ENCODE measurements at places on chromosomes 11 and 22.

DNA sequence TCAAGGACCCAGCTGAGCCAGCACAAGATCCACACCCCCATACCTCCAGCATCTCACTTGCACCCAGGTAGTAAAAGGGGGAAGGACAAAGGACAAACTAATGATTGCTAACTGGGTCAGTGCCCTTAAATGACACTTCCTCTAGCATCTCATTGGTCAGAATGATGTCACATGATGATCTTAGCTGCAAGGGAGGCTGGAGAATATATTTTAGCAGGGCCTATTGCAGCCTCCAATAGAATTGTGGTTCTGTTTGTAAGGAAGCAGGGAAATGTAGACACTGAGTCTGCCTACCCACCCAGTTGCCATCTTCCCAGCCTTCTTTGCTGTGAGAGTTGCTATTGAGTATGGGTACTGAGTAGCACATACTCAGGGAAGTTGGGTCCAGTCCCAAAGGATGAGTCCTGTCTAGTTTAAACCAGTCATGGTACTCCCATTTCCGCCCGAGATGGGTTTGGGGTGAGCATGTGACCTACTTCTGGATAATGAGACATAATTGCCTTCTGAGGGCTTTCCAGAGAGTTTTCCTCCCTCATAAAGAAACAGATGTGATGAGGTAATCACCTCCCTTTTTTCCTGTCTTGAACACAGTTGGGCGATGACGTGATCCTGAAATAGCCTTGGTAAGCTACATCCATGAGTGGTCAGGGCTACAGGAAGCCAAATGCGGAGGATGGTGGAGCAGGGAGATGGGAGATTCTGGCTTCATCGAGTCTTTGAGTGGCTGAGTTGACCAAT, 5.5 kb upstream of the DNAL4 start:
- no peak for DNase-seq
- no peak overlapping the region for H3K27ac ChIP-seq
- H3K4me3 ChIP-seq, result no peak overlapping the region
- no peaks in the 10 kb centered on the region for H3K4me1 ChIP-seq
- H3K36me3 ChIP-seq, result no peaks in the 10 kb centered on the region

DNA sequence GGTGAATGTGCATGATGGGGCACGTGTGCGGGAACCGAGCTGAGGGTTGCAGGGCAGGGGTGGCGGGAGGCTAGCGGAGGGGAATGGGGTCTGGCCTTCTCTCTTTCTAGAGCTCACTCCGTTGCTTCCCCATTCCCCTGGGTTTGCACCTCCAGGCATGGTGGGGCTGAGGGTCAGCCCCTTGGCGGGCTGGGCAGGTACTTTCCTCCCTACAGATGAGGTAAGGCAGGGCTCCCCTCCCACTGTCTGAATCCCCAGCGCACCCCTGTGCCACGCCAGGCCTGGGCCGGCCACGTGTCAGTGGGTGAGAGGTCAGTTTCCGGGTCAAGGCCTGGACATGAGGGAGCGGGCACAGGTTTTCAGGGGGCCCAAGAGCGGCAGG, 8.9 kb downstream of the SUSD2 start:
- no peaks in the 10 kb centered on the region for H3K36me3 ChIP-seq
- H3K4me3 ChIP-seq, result no peak overlapping the region
- no peak overlapping the region for H3K27ac ChIP-seq
- peaks cover 7% of the 10 kb centered on the region for H3K4me1 ChIP-seq

DNA sequence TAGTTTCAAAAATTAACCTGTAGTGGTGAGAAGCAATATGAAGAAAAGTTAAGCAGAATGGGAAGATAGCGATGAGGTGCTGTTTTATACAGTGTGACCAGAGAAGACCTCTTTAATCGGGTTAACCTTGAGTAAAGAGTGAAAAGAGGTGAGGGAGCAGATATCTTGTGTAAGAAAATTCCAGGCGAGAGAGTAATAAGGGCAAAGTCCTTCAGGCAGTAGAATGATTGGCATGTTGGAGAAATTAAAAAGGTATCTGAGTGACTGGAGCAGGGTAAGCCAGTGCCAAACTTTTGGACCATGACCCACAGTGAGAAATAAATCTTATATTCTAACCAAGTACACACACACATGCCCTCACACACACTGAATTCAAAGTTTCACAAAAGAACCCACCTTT, 374.7 kb upstream of the LARGE1 start:
- no peaks in the 10 kb centered on the region for H3K36me3 ChIP-seq
- H3K4me1 ChIP-seq, result no peaks in the 10 kb centered on the region
- H3K27ac ChIP-seq, result no peak overlapping the region
- no peaks in the 10 kb centered on the region for H3K27me3 ChIP-seq
- DNase-seq, result no peak

DNA sequence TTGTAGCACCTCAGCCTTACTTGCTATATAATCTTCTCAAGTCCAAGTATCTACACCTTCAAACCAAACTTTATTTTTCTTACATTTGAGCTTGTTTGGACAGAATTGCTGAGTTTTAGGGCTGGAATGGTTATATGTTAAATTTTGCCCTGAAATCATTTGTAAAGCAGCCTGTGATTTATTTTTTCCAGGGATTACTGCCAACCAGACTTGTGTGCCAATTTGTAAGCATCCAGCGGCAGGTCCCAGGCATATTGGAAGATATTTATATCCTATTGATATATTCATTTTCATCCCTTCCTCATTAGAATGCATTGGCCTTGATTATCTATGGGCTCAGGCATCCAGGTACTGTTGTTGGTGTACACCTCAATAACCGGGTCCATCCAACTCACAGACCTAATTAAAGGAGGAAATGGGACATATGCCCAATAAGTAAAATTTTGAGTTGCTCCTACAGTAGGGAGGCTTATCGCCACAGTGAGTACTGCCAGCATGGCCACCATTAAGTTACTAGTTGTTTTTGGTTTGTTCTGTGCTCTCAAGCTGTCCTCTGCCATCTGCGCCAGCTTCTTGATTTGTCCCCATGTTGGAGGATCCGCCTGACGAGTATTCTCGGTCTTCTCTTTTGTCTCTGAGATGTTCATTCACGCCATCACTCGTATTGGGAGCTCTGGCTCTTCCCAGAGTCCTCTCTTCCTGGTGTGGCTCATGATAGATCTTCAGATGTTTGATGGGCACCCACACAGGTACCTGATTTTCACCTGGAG, 9.8 kb upstream of the DNAJB13 start:
- DNase-seq, result no peak
- no peak overlapping the region for H3K27ac ChIP-seq
- no peaks in the 10 kb centered on the region for H3K4me1 ChIP-seq
- no peaks in the 10 kb centered on the region for H3K36me3 ChIP-seq

DNA sequence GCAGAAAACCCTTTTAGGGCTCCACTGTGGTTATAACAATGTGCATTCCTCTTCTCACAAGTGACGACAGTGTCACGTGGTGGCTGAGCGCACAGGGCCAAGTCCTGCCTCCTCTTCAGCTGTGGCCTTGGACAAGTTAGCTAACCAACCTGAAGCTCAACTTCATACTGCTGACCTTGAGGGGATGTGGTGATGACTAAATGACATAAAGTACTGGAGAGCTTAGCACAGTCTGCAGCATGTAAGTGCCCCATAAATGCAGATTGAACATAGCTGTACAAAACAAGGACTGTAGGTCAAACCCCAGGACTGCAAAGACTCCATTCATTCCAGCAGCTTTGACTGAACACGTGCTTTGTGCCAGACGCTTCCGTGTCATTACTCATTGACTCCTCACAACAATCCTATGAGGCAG, 20.1 kb upstream of the MRGPRX2 start:
- no peak overlapping the region for H3K4me3 ChIP-seq
- no peak overlapping the region for H3K27ac ChIP-seq
- H3K36me3 ChIP-seq, result no peaks in the 10 kb centered on the region
- no peaks in the 10 kb centered on the region for H3K4me1 ChIP-seq
